ENCODE measurements at places on chromosomes 13 and 19.

DNA sequence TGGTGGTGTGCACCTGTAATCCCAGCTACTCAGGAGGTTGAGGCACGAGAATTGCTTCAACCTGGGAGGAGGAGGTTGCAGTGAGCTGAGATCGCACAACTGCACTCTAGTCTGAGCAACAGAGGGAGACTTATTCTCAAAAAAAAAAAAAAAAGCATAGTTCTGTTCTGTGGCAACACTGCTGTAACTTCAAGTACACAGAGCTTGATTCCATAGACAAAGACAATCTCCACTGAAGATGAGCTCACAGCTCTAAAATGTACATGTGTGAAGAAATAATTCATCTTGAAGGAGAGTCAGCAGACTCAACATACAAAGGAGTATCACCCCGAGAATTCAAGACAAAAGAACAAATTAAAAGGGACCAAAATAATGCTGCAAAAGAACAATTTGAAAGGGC lies 47.8 kb downstream of the KCTD15 start:
- DNase-seq, result no peak

GRCh38 chr19:47725759-47726401 lies 12.7 kb downstream of the EHD2 start:
- DNase-seq, result no peak

DNA sequence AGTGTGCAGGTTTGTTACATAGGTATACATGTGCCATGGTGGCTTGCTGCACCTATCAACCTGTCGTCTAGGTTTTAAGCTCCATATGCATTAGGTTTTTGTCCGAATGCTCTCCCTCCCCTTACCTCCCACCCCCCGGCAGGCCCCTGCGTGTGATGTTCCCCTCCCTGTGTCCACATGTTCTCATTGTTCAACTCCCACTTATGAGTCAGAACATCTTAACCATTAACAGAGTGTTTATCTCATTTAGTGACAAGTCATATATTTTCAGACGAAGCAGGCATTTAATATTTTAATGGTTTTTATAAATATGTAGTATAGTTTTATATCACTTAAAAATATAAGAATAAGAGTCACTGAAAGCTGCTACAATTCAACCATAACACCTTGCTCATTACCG lies 780.5 kb upstream of the ARGLU1 start:
- no peak for DNase-seq

- DNase-seq, result no peak
Observed at GRCh38 chr13:40026174-40026585, 370.7 kb downstream of the COG6 start.

GRCh38 chr13:108322206-108322824 lies 52.8 kb downstream of the TNFSF13B start:
- DNase-seq, result peak; percentile 2

DNA sequence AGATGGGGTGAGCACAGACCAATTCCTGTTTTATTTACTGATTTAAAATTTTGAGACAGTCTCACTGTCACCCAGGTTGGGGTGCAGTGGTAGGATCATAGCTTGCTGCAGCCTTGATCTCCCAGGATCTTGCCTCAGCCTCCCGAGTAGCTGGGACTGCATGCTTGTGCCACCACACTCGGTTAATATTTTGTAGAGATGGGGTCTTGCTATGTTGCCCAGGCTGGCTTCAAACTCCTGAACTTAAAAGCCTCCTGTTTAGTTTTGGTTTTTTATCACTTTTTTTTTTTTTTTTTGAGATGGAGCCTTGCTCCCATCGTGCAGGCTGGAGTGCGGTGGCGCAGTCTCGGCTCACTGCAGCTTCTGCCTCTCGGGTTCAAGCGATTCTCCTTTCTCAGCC lies 4.7 kb downstream of the UBA52 start:
- DNase-seq, result no peak
